ENCODE measurements at places on chromosomes 5 and 9. TPM values are rescaled to one million over a fixed set of nuclear protein-coding genes. Genes with fewer than 3 reads are reported as not detected.

DNA sequence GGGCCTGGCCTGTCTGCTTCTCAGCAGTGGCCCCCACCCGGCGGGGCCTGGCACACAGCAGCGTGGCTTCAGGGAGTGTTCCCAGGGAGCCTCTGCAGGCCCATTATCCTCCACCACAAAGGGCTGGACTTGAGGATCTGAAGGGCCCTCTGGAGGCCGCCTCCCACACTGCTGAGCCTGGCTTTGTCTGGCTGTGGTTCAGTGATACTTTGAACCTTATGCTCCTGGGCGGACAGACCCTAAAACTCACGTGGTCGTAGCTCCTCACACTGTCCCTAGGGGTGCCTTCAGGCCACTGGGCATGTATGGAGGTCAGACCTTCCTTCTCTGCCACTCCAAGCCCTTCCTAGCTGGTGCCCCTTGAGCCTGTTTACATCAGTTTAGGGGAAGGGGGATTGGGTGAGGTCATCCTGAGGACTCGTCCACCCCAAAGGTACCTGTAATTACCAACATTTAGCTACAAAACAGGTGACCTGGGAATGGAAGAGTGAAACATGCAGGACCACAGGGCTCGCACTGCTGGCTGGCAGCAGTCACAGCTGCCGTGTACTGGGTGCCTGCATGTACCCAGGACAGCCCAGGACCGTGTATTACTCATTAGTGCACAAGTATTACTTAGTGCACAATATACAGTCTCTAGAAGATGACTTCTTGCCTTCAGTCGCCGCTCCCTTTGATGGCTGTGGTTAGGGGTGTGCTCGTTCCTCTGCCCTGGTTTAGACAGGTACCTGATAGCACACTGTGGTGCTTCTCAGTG, 8.5 kb downstream of the GRHPR start:
- no peak for DNase-seq

DNA sequence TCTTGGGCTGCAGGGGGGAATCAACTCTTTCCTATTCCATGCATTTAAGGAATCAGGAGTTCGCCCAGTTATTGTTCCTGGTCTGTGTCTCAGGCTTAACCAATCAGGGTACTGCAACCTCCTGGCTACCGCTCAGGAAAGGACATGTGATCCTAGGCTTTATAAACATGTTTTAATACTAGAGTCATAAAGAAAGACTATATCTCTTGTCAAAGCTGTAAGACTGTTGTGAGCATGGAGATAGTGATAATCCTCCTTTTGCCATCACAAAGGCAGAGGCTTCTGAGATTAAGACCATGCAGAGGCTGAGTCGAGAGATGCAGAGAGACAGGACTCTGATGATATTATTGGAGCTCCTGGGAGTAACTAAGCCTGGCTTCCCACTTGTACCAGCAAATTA, 137.0 kb downstream of the YIPF5 start:
- DNase-seq = no peak

DNA sequence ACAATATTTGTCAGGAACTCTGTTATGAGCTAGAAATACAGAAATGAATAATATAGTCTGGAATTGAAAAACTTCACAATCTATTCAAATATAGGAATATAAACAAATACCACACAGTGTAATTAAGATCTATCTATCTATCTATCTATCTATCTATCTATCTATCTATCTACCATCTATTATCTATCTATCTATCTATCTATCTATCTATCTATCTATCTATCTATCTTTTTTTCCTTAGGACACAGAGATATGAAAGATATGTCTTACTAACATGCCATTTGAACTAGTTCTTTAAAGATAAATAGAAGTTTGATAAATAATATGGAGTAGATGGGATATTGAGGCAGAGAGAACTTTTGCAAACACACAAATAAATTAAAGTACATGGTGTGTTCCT, 357.8 kb downstream of the PARP8 start:
- DNase-seq = no peak

- DNase-seq = no peak
These were observed 21.8 kb upstream of the PPP2CA start for GRCh38 chr5:134247428-134248224.

The IL13 gene
- 119 TPM for total RNA-seq

The TMEM174 gene
- not detected for total RNA-seq

The TRIM32 gene
- 19.8 TPM for total RNA-seq

The NCS1 gene
- total RNA-seq = 4.0 TPM

Measured in activated CD8-positive, alpha-beta memory T cell treated with anti-CD3 and anti-CD28 coated beads, Interleukin-2, amount 10 ng/mL, durations not matched to agents 7 days and 5 days (primary cell).